Stimulated activated CD4-positive, alpha-beta T cell treated with anti-CD3 and anti-CD28 coated beads, Interleukin-4, amount 100 ng/mL, for 24 hours (primary cell): ENCODE measurements at places on chromosomes 2 and 18.
A peak's percentile ranks its signal among the peaks of the same experiment; 100 is the strongest.

DNA sequence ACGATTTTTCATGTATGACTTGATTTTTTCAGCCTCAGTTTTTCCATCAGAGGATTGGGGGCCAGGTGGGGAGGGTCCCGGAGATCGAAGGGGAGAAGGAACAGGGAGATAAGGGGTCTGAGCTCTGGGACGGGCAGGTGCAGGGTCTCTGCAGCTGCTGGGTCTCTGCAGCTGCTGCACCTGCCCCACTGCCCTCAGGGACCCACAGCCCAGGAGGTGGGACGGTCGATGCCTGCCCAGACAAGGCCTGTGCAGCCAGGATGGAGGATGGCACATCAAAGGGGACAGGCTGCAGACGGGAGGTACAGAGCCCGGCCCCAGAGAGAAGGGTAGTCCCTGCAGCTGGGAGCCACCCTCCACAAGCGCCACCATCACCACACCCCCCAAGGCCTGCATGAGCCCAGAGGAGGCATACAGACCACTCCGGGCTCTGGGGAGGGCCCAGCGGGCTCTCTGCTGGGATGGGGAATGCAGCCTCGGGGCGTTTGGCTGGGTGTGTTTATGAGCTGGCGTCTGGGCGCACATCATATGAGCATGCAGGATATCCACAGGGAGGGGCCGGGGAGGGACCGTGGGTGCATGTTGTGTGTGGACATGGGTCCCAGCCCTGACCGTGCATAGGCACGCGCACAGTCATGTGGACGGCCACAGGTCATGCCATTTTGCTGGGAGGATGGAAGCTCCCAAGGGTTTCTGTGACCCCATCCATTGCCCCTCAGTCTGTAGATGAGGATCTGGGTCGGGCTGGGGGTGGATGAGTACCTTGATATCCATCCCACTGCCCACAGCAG lies 34.9 kb upstream of the GPC1 start:
- no peak for DNase-seq

- DNase-seq = no peak
Observed at GRCh38 chr2:188414411-188414810, 122.7 kb downstream of the GULP1 start.

DNA sequence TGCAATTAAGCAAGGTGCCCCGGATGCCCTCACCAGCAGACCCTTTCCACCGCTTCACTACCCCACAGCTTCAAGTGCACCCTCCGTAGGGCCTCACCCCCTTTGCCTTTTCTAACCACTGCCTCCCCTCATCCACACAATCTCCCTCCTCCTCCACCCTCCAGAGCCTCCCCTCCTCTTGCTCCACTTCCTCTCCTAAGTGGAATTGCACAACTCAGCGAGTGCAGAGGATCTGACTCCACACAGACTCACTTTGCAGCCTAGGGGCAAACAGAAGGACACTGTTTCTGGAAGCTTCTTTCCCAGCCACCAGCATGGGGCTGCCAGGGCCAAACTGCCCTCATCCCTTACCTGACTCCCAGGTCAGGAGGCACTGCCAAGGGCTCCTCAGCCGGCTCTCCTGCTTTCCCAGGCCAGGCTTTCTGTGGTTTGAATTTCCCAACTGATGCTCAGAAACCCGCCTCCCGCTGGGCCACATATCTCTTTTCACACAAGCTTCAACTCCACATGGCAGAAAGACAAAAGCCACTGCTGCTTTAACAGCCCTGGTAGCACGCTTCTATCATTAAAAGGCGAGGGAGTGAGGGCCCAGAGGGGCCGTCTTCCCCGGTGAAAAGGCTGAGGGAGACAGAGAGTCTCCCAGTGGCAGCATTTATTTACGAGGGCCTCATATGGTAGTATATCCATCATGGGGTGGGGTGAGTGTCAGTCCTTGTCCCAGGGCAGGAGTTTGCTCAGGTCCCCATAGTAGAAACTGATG lies 74.7 kb upstream of the MGAT4A start:
- no peak for DNase-seq

- no peak for DNase-seq
Observed at GRCh38 chr18:56380685-56381084, 257.7 kb downstream of the TXNL1 start.

GRCh38 chr2:21804151-21804550 lies 680.4 kb downstream of the TDRD15 start:
- DNase-seq = no peak

- no peak for DNase-seq
Observed at GRCh38 chr2:194100201-194100600, 1556.8 kb upstream of the SLC39A10 start.

- no peak for DNase-seq
Observed at GRCh38 chr18:9708057-9708433, at the start of gene RAB31. TSS of gene RAB31 (plus strand) at chr18:9708301. CDS start at chr18:9708406, 105 bp downstream.

DNA sequence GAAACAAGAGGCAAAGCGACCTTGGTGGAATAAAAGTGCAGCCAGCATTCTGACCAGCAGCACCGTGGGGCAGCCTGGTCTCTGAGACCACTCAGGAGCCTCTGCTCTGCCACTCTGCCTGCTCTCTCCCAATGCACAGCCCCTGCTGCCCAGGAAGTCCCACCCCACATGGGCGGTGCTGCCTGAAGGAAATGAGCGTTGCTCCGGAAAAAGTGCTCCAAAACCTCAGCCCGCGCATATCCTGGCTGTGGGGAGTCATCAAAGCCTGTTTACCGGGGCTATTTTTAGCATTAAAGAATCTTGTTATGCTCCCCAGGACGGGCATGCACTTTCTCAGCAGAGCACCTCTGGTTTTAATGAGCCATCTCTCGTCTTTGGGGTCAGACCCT lies 54.5 kb downstream of the EPAS1 start:
- peak; percentile 74 for DNase-seq

DNA sequence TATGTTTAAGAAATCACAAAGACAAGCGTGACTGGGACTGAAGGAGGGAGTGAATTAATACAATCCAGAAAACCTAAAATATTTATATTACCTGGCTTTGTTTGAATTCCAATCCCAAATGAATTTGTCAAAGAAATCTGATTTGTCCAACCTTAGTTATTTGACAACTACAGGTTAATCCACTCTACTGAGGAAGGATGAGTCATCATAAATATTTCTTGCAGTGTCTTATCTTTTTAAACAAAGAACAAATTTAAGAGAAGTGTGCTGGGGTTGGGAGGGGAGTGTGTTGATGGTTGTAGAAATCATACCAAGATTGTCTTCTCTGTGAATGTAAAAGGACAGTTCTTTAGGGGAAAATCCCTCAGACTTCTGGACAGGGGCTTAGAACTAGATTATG lies 1106.3 kb upstream of the SLC39A10 start:
- no peak for DNase-seq

DNA sequence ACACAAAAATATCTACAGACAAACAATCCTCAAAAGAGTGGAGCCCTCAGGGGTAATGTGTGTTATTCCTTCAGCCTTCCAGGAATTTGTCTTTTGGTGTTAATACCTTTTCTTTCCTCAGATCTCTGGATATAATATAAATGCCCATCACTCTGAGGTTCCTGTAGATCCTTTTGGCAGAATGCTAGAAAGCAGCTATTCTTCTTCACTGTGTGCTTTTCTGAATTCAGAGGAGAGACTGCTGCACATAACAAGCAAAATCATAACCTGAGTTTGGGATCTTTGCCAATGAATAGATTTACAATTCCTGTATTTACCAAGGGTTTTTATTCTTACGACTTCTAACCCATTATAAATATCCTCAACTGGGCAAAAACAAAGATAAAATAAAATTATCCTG lies 57.3 kb downstream of the KLF7 start:
- no peak for DNase-seq

DNA sequence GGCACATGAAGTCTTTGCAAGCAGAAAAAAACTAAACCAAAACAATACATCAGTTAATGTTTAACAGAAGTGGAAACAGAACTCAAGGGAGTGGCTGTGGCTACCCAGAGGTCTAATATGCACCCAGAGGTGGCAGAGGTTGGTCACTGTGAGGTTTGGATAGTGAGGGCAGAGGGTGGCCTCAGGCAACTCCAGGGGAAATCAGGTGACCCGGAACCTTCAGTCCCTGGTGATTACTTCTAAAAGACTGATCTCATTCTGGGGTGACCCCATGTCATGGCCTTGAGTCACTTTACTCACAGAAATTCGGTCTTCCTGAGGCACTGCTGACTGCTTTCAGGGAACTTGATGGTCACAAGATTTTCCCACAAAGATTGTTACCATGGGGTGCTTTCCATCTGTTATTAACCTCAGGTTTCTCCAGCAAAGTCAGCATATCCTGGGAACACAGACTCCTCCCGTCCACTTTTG lies 99.4 kb downstream of the TMEM17 start:
- no peak for DNase-seq

DNA sequence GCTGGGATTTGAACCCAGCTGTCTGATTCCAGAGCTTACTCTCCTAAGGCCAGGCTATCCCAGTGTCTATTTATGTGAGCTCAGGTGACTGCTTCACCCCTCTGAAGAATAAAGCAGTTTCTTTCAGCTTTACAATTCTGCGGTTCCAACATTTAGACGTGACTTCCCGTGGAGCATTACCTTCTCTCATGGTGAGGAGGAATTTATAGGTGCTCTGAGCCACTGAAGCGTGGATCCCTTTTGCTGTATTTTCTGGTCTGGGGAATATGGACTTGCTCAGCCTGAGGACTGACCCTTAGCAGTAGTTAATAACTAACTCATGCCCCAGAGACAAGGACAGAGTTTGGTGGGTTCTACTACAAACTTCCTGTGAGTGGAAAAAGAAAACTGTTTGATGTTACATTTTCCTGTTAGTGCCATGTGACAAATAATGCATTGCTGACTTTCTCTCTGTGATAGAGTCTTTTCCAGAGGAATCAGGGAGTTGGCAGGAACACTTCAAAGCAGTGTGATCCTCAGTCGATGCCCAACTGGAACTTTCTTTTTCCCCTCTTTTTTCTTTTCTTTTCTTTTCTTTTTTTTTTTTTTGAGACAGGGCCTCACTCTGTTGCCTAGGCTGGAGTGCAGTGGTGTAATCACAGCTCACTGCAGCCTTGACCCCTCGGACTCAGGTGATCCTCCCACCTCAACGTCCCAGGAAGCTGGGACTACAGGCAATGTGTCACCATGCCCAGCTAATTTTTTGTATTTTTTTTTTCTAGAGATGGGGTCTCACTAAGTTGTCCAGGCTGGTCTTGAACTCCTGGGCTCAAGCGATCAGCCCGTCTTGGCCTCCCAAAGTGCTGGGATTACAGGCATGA lies 21.9 kb downstream of the CASP10 start:
- no peak for DNase-seq

DNA sequence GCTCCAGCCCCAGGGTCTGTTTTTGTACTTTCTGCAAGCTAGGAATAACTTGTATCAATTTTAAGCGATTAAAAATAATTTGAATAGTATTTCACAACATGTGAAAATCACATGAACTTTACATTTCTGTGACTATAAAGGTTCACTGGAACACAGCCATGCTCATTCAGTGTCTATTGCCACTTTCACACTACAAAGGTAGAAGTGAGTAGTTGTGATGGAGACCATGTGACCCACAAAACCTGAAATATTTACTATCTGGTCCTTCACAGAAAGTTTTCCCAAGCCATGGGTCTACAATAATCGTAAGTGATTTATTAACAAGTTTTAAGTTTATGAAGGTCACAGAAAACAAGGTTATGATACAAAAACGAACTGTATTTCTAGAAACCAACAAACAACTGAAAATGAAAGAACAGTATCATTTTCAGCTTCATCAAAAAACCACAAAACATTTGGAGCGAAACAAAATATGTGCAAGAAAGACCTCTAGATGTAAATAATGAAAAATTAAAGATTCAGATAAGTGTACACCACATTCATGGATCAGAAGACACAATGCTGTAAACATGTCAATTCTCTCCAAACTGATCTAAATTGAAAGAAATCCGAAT lies 68.9 kb upstream of the DNER start:
- DNase-seq = no peak

- DNase-seq = no peak
Observed at GRCh38 chr2:120622159-120622869, 113.4 kb upstream of the GLI2 start.

- no peak for DNase-seq
Observed at GRCh38 chr18:35141567-35142274, 99.1 kb upstream of the ZNF397 start.

DNA sequence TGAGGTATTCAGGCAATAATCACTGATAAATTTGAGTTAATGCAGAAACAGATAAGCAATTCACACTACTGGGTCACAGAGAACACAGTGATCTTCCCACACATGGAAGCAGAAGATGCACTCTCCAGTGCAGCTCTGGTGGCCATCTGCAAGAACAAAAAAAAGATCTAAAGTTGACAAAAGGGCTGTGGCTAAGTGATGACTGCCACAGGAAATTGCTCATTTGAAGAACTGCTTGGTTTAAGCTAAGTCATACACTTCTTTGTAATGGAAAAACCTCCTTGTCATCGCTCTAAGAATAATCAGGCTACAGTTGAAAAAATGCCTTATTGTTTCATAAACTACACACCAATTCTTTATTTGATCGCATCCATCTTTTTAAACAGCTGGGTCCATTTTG lies 115.1 kb downstream of the DTNB start:
- DNase-seq = peak; percentile 60

DNA sequence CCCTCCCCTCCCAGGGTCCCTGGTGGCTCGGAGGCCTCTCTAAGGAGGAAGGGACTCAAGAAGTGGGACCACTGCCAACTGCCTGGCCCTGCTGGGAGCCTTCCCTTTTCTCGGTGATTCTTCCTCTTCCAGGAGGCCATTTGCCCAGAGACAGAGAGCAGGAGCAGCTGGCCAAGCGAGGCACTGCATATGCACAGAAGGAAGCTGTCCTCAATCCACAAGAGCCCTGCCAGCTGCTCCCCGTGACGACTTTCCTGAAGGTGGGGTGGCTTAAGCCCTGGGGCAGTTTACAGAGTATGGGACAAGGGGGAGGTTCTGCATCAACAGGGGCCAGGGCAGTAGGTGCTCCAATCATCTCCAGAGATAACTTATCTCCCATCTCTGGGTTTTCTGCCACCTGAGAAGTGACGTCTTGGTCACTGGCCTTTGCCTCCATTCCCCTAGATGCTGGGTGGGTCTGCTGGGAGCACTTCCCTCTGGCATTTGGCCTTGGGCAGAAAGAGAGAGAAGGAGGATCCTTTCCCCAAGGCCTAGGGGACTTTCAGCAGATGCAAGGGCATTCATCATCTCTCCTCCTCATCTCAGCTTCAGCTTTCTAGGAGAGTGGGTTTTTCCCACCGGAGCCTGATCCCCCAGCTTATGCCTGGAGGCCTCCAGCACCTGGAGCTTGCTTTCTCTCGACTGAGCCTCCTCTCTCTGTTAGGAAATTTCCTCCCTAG lies 28.5 kb downstream of the CIB4 start:
- no peak for DNase-seq
